ENCODE measurements at places on chromosomes 5 and 9.

GRCh38 chr9:89668216-89668865, 63.5 kb downstream of the GADD45G start:
- no peak for DNase-seq

GRCh38 chr9:23581931-23582330, 244.1 kb downstream of the ELAVL2 start:
- DNase-seq = no peak

GRCh38 chr9:137705906-137706305, 87.1 kb downstream of the EHMT1 start:
- DNase-seq = peak; percentile 71

DNA sequence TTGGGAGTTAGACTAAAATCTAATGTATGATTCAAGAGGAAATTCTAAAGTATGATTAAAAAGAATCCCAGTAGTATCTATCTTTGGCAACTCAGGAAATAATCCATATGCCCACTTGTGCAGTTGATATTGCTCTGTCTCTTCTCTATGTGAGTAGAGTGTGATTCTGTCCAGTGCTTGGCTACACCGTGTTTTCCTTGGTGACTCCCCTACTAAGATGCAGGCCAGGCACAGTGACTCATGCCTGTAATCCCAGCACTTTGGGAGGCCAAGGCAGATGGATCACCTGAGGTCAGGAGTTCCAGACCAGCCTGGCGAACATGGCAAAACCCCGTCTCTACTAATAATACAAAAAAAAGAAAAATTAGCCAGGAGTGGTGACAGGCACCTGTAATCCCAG, 495.4 kb downstream of the MAT2B start:
- no peak for DNase-seq

DNA sequence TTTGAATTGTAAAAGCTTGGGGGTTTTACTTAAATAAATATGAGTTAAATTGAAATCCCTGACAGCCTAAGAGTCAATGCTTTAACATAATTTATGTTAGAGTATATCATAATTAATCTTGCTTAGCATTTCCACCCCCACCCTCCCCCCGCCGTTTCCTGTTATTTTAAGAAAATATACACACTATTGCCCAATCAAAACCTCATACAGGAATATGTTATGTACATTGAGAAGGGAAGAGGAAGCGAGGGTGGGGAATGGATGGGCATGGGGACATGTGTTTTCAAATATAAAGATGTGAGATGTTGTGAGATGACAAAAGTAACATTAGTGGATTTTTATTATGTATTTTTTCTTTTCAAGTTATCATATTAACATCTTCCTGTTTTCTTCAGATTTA, 561.1 kb upstream of the MEF2C start:
- no peak for DNase-seq

GRCh38 chr5:8522646-8523045, 653.7 kb downstream of the MTRR start:
- no peak for DNase-seq

DNA sequence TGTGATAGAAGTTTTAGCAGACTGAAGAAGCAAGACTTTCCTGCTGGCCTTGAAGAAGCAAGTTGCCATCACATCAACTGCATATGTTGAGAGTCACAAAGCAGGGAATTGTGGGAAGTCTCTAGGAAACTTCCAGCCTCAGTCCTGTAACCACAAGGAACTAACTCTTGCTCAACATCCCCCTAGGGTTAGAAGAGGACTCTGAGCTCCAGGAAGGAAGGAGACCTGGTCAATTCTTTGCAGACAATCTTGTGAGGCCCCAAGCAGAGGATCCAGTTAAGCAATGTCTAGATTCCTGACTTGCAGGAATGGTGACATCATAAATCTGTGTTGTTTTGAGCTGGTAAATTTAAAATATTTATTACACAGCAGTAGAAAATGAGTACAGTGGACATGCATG, 18.6 kb upstream of the ZNF366 start:
- no peak for DNase-seq

DNA sequence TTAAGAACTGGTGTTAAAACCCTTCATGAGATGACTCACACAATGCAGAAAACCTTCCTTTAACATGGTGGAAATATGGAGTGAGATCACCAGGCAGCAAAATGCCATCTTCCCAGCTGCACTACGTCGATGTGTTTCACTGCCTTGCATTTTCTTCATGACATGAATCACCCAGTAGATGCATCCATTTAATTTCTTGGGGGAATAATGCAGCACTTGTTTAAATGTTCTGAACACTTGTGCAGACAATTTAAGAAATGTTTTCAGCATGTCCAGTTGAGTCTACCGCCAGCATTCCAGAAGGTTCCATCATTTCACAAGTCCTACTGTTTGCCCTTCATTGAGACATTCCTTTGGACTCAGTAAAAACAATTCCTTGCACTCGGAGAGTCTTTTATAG, 81.6 kb downstream of the ADAMTS16 start:
- DNase-seq = no peak

DNA sequence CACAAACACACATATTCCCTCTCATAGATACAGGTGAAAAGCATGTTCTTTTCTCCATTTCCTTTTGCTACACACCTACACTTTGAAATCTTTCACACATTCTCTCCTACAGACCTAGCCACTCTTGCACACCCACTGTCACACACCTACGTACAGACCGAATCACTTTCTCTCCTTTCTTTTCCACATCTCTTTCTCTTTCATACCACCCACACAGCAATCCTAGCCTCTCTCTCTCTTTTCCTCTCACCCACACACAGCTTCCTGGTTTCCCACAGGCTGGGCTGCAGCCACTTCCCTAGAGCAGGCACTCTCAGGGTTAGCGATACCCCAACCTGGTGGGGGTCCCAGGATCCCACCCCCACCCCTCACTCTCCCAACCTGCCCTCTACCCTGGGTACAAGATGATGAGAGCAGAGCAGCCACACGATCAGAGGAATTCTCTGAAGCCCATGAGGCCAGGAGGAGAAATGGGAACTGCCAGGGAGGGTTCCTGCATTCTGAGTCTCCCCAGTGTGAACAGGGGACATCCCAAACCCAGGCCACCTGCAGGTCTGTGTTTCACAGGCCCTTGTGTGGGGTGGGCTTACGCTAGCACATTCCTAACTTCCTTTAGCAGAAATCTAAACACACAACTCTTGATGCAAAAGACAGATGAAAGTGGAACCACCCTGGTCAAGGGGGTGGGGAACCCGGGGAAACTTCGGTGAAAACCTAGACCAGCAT, 17.1 kb upstream of the SYNPO start:
- peak; percentile 26 for DNase-seq

DNA sequence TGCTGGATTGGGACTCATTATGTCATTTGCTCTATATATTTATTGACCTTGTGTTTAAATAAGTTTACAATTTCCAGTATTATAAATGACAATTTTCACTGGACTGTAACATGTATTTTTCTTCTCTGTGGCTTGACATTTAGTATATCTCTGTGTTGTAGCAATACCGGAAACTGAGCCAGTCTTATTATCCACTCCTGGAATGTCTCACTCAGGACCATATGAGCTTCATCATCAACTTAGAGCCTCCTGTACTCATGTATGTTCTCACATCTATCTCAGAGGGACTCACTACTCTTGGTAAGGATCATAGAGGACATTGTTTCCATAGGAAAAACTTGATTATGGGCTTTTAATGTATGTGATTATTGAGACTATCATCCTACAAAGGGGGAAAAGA, 66.5 kb upstream of the TLX3 start:
- DNase-seq = no peak

- no peak for DNase-seq
These were observed 77.3 kb upstream of the MAP3K1 start for GRCh38 chr5:56737951-56738606.

GRCh38 chr5:38650946-38651345, 94.5 kb upstream of the LIFR start:
- no peak for DNase-seq

DNA sequence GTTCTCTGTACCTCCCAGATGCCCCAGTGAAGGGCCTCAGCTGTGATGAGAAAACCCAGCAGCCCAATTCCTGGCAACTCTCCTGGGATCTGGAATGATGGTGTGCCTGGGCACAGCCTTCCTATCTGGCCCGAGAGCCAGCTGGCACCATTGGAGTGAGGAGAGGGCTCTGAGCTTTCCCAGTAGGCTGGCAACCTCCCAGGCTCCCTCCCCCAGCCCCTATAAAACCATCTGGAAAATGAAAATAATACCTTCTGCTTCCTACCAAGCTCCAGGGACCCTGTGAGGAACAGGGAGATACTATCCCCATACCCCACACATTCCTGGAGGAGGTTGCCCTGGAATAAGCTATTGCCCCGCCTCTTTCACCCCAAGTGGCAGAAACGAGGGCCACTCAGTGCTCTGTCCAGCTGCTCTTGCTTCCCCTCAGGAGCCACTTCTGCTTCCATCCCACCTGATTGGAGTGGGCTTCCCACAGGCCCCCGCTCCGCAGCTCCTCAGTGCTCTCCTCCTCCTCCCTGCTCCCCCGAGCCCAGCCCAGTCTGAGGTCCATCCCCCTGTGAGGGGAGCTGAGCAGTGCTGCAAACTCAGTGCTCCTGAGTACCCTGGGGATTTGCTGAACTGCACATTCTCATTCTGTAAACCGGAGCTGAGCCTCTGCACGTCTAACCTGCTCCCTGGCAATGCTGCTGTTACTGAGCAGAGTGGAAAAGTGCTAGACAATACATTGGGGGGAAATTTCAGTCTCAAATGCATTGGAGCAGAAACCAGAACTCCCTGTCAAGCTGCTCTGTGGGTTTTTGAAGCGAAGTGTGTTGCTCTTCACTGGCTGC, 74.7 kb downstream of the THBS4 start:
- no peak for DNase-seq

DNA sequence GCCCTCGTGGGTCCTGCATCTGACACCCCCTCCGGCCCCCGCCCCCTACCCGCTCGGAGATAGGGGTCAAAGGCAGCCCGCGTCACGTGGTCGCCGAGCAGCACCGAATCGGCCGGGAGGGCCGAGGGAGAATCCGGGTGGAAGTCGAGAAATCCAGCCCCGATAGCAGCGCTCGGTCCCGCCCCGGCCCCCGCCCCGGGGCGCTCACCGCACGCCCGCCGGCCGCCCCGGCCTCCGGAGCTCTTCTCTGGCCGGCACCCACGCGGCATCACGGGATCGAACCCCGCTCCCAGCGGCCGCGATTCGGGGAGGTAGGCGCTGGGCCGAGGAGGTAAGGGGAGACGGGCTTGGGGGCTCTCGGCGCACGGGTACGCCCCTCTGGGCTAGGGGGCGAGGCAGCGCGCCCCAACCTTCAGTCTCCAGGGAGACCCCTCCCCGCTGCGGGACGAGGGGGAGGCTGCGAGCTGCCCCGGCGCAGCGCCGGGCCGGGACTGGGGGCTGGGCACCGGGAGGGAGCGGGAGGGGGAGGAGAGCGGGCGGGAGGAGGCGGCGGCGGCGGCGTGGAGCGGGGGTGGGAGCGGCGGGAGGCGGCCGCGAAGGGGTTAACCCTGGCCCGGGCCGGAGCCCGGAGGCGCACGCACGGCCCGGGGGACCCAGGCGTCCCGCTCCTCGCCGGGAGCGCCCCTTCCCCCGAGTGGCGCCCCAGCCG, 22.1 kb upstream of the NDST1 start:
- peak; percentile 71 for DNase-seq

DNA sequence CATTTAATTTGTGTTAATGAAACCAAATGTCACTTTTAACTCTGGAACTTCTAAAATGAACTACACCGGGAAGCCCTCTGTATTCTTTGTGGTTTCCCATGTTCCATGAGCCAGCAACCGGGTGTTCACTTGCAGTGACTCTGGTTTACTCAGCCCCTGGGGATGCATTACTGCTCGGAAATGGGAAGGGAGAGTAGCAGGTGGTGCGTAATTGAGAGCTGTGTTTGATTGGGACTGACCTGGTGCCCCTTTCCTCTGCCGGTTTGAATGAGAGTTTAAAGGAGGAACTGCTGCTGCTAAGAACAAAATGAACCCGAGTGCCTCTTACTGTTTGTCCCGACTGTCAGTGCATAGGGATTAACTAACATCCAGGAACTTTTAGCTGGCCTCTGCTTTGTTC, 100.1 kb upstream of the DHFR start:
- peak; percentile 14 for DNase-seq

DNA sequence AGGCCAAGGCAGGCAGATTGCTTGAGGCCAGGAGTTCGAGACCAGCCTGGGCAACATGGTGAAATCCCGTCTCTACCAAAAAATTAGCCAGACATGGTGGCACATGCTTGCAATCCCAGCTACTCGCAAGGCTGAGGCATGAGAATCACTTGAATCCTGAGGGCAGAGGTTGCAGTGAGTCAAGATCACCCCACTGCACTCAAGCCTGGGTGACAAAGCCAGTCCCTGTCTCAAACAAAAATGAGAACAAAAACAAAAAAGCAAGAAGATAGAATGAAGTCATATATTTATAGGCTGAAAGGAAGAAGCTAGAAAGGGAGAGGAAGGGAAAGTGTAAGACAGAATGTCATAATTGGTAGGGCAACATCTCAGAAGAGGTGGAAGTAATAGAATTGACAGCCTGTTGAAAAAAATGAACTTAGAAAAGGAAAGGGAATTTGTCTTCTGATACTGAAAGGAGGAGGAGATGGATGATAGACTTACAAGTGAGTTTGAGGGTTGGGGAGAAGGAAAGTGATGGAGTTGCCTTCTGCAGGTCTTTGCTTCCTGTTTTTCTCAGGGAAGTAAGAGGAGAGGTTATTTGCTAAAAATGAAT, 32.2 kb downstream of the CARD6 start:
- DNase-seq = no peak

DNA sequence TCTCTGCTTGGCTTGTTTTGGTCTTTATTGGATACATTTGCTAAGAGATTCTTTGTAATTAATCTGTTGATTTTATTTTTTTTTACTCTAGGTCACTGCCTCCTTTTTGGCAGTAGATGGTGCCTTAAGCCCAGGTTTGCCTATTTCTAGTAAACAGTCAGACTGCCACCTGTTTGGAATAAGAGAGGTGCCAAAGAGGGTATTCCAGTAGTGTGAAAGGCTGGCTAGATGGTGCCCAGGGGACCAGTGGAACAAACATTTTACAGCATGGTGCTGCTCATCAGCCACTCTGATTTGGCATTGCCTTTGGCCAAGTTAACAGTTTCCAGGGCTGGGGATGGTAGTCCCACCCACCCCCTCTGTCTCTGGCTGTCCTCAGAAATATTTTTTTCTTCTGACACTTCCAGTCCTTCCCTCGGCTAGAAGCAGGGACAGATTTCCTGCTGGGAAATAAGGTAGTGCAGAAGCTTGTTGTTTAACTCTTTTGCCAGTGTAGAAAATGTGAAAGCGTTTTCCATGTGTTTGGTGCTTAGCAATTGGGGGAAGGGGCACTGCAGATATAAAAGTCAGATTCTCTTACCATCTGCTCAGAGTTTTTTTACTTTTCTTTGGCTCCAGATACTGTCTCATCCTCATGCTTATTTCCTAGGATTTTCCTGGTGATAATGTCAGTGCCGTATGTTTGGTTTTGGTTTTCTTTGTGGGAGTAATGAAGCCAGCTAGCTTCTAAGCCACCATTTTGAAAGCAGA, 36.6 kb upstream of the FBXL7 start:
- DNase-seq = no peak

- no peak for DNase-seq
These were observed 200.3 kb downstream of the TLE1 start for GRCh38 chr9:81489046-81489445.
